Spleen (tissue), 13 donors: ENCODE measurements at places on chromosomes 2 and 18. TPM values are rescaled to one million over a fixed set of nuclear protein-coding genes. Genes with fewer than 3 reads are reported as not detected.

RASGRP3 gene
- total RNA-seq: 68.1 TPM

LAMA3 gene
- total RNA-seq: 1.8 TPM

ABCG8 gene
- total RNA-seq: not detected

DNA sequence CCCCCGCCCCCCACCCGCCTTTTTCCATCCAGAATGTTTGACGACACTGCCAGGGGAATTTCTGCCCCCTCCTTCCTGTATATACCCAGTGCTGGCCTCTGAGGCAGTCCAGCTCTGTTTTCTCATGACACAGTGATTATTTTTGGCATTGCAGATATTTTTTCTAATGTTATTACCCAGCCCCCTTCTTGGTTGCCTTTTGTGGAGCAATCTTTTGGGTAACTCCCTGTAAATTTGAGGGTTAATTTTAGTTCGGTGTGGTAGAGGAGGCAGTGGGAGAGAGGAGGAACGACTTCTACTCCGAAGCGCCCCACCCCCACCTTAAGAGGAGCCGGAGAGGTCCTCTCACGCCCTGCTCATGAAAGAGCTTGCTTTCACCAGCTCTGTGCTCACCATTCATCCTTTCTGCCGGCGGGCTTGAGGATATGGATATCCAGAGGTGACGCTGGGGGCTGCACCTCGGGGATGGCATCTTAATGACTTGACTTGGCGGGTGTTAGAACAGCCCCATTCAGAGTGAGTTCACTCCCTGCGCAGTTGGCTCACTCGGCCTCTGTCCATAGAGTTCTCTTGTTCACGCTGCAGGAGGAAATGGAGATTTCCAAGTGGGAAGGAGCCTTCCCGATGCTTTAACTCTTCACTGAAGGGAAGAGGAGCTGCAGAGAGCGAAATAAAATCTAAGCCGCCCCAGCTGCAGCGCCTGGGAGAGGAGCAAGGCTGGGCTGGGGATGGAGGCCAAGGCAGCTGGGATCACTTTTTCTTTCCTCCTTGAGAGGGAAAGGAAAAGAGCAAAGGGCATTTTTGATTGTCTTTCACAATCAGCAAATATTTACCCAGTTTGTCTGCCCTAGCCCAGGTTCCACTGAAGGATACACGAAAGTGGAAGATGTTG is 38.4 kb downstream of the EPAS1 start:
- H3K4me1 ChIP-seq: peaks cover 95% of the 10 kb centered on the region
- H3K27ac ChIP-seq: peak overlapping the region; percentile 71
- no peaks in the 10 kb centered on the region for H3K36me3 ChIP-seq
- no peak for DNase-seq

DNA sequence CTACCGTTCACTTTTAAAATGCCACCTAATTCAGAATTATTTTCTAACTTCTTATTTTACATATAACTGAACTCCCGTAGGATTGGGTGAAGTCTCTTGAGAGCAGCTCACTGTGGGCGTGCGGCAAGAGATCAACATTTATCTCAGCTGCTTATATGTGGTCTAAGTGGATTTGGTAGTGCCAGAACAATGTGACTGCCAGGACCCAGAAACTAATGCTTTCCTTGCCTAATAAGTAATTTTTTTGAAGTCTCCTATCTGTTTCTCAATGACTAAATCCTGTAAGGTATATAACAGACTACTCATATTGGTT is 11.2 kb upstream of the NFE2L2 start:
- no peaks in the 10 kb centered on the region for H3K4me1 ChIP-seq
- no peak for DNase-seq
- no peak overlapping the region for H3K4me3 ChIP-seq
- no peaks in the 10 kb centered on the region for H3K36me3 ChIP-seq

DNA sequence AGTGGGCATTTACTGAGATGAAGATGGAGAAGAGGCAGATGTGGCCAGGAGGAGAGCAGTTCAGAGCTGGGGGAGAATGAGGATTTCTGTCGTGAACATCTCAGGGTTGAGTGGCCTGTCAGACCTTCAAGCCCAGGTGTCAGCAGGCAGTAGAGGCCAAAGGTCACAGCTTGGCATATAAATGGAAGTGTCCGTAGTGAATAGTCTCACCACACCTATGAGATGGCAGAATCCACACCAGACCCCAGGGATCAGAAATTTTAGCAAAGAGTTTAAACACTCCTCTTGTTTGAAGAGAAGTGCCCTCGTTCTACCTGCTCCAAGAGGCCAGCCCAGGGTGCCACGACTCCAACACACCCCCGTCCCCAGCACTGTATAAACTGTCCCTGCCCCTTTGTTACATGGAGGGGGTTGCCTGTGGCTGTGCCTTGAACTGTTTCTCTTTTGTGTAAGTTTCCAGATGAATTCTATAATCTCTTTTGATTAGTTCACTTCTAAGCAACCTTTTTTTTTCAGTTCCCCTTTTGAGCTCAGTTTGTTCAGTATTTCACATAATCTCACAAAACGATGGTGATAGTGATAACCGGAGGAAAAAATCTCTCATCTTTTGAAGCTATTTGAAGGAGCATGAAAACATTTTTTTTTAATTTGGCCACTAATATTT is 69.0 kb upstream of the TTC39C start:
- no peak overlapping the region for H3K4me3 ChIP-seq
- H3K27ac ChIP-seq: no peak overlapping the region
- H3K27me3 ChIP-seq: no peaks in the 10 kb centered on the region

- no peak overlapping the region for H3K4me3 ChIP-seq
- no peak for DNase-seq
- no peak overlapping the region for H3K27ac ChIP-seq
- H3K36me3 ChIP-seq: no peaks in the 10 kb centered on the region
- no peaks in the 10 kb centered on the region for H3K4me1 ChIP-seq
- no peaks in the 10 kb centered on the region for H3K27me3 ChIP-seq
Observed at GRCh38 chr2:121134728-121135127, 150.3 kb downstream of the TFCP2L1 start.

- no peaks in the 10 kb centered on the region for H3K27me3 ChIP-seq
- H3K36me3 ChIP-seq: no peaks in the 10 kb centered on the region
- no peak overlapping the region for H3K27ac ChIP-seq
- peaks cover 4% of the 10 kb centered on the region for H3K4me1 ChIP-seq
- no peak overlapping the region for H3K4me3 ChIP-seq
- no peak for DNase-seq
Observed at GRCh38 chr2:172279813-172280212, 147.6 kb upstream of the ITGA6 start.

- DNase-seq: no peak
- H3K4me1 ChIP-seq: no peaks in the 10 kb centered on the region
- H3K27ac ChIP-seq: no peak overlapping the region
- no peaks in the 10 kb centered on the region for H3K36me3 ChIP-seq
- H3K27me3 ChIP-seq: no peaks in the 10 kb centered on the region
Observed at GRCh38 chr18:35430721-35431373, 53.7 kb upstream of the ZNF396 start.

DNA sequence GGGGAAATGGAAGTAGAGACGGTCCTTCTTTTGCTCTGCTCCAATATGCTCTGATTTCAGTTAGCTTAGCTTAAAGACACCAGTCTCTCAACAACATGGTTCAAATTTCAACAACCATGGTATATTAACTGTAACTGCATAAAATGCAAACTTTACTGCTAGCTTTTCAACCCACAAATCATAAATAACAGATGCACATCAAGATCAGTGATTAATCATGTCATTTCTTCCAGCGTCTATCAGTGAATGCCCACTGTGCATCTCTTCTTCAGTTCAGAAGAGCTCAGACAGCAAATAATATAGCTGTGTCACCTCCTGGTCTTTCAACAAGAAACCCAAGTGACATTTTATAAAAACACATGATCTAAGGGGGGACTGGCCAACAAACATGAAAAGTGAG is 12.6 kb downstream of the PECR start:
- peaks cover 18% of the 10 kb centered on the region for H3K36me3 ChIP-seq
- no peak overlapping the region for H3K4me3 ChIP-seq
- DNase-seq: no peak
- H3K27me3 ChIP-seq: no peaks in the 10 kb centered on the region
- H3K27ac ChIP-seq: no peak overlapping the region

- H3K27me3 ChIP-seq: no peaks in the 10 kb centered on the region
- H3K4me3 ChIP-seq: no peak overlapping the region
- no peaks in the 10 kb centered on the region for H3K4me1 ChIP-seq
- no peak for DNase-seq
- H3K36me3 ChIP-seq: peaks cover 42% of the 10 kb centered on the region
Observed at GRCh38 chr2:126699018-126699417, 43.1 kb downstream of the GYPC start.

- H3K4me1 ChIP-seq: no peaks in the 10 kb centered on the region
- no peaks in the 10 kb centered on the region for H3K36me3 ChIP-seq
- H3K4me3 ChIP-seq: no peak overlapping the region
- DNase-seq: no peak
Observed at GRCh38 chr18:59229701-59230443, 9.9 kb downstream of the GRP start.

GRCh38 chr2:177101930-177102329 is 110.7 kb upstream of the HNRNPA3 start:
- H3K36me3 ChIP-seq: no peaks in the 10 kb centered on the region
- no peak for DNase-seq
- H3K4me3 ChIP-seq: no peak overlapping the region

DNA sequence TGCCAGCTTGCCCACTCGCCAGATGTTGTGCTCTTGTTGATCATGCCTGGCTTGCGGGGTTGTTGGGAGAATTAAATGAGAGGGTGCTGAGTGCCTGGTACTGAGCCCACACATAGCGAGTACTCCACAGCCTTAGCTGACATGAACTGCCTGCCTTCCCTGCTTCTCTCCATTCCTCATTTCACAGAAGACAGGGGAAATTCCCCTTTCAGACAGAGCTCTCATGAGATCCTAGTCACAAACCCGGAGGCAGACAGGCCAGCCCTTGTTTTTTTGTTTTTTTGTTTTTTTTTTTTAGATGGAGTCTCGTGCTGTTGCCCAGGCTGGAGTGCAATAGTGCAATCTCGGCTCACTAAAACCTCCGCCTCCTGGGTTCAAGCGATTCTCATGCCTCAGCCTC is 17.1 kb upstream of the DNMT3A start:
- no peak for DNase-seq
- no peaks in the 10 kb centered on the region for H3K36me3 ChIP-seq
- H3K27ac ChIP-seq: no peak overlapping the region
- no peak overlapping the region for H3K4me3 ChIP-seq
- H3K27me3 ChIP-seq: no peaks in the 10 kb centered on the region

DNA sequence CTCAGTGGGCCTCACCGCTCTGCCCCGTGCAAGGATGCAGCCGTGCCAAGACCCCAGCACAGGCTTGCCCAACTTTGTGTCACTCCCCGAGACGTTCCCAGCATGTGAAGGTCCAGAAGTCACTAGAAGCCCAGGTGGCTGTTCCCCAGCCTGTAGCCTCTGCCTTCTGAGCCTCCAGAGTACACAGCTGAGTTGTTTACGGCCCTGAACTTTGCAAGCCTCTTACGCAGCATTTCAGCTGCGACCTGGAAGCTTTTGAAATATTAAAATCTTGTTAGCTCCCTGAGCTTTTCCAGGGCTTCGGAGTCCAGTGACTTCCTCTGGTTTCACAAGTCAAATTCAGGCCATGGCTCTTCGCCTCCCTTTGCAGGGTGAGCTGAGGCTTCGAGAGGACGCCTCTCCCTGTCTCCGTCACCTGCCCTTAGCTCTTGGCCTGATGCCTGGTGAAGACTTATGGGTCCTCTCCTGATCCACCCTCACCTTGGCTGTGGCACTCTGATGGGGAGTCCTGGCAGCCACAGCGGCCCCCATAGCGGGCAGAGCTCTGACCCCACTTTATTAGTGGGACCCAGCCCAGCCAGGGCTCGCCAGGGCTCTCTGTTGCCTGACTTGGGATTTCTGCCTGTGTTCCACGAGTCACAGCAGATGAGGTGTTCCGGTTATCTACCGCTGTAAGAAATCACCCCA is 76.5 kb upstream of the HPCAL1 start:
- H3K36me3 ChIP-seq: no peaks in the 10 kb centered on the region
- H3K4me1 ChIP-seq: no peaks in the 10 kb centered on the region

DNA sequence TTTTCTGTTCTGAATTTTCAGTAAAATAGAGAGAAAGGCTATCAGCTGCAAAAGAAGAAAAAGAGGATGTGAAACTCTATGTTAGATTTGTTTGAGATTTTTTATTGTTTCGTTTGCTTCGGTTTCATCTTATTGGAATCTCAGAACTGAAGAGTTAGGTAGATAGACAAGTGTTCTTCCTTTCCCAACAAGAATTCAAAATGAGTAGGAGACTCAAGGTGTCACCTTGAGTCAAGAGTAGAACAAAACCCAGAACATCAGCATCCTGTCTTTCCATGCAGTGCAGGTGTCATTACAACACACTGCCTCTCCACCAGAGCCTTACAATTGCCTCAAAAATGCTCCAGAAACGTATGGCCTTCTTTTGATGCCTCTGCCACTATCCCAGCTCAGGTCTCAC is 21.1 kb downstream of the NBAS start:
- H3K27me3 ChIP-seq: no peaks in the 10 kb centered on the region
- no peaks in the 10 kb centered on the region for H3K36me3 ChIP-seq
- H3K4me1 ChIP-seq: no peaks in the 10 kb centered on the region
- no peak overlapping the region for H3K27ac ChIP-seq
- no peak for DNase-seq

DNA sequence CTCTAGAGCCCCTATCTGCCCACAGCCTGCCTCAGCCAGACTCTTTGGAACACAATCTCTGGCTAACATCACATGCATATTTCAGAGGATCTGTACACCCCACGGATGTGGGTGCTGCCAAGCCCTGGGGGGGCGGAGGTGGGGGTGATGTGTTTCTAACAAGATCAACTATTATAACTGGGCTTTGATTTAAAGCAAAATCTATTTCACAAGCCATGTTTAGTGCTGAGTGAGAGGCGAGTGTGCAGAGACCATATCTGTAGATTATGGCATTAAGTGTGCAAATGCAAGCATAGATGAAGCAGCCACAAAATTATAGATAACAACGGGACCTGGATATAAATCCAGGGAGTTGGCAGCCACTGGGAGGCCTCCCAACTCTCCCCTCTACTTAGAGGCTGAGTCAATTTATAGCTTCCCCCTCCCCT is 135.8 kb upstream of the SMAD2 start:
- no peak overlapping the region for H3K4me3 ChIP-seq
- no peaks in the 10 kb centered on the region for H3K27me3 ChIP-seq
- H3K4me1 ChIP-seq: no peaks in the 10 kb centered on the region

DNA sequence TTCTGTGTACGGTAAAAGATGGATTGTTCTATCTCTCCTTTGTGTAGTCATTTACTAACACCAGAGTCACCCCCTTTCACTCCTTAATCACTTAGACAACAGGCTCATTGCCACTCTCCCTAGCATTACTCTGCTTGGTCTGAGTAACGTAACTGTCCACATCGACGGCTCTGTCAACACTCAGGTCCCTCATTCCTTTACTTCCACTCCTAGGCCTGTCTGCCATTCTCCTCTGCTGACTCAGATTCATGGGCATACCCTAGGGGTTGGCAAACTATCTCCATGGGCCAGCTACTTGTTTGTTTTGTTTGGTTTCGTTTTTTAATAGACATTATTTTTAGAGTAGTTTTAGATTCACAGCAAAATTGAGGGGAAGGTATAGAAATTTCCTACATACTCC is 243.9 kb downstream of the NR4A2 start:
- H3K27ac ChIP-seq: no peak overlapping the region
- no peak overlapping the region for H3K4me3 ChIP-seq
- DNase-seq: no peak
